ENCODE measurements at places on chromosomes 13 and 19.
A peak's percentile ranks its signal among the peaks of the same experiment; 100 is the strongest.

- DNase-seq = no peak
These were observed 48.6 kb downstream of the FGF9 start for GRCh38 chr13:21719463-21719862.

DNA sequence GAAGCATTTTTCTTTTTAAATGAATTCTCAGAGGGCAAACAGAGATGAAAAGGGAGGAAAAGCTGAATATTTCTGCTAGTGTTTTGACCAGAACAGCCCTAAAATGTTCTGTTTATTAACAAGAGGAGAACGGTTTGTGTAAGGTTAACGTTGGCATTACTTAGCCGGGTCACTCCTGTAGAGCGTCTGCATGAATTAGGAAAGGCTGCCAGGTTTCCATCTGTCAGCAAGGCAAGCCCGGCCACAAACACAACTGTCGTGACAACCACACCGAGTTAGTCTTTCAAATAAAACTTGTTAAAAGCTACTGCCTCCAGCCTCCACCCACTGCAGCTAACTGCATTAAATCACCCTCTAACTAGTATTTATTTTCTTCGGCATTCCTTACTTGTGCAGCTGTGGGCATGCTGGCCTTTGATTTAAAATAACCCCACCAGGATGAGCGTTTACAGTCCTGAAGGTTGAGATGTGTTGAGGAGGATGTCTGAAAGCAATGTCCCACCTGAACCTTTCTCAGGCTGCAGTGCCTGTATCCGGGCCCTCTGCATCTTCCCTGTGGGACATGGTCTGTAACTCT, 527.9 kb downstream of the FGF9 start:
- DNase-seq = no peak

GRCh38 chr13:97191615-97192014, 30.5 kb upstream of the MBNL2 start:
- DNase-seq = no peak

DNA sequence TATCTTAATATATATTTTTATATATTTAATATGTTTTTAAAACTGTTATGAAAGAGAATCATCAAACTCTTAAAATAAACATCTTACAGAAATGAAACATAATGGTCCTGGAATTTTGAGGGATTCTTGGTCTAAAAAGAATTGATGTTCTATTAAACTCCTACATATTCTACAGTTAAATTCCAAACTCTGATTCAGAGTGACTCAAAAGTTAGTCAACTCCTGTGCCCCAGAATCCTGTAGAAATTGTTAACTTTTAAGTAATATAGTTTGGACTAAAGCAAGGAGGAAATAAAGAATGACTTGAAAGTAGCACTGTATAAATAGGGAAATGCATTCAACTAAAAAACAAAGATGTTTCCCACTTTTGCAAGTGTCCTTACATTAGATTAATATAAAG, 47.7 kb downstream of the FNDC3A start:
- no peak for DNase-seq

DNA sequence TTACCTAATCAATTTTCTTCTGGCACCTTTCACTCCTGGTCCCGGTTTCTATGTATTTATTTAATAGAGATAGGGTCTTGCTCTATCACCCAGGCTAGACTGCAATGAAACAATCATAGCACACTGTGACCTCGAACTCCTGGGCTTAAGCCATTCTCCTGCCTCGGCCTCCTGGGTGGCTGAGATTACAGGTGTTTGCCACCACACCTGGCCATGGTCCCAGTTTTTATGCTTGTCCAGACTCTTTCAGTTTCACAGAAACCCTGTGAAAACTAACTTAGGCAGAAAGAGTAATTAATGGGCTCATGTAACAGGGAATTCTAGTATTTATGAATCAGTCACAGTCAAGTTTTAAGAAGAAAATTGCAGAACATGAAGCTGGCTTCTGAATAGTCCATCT, 9.0 kb upstream of the STK24 start:
- DNase-seq = no peak

DNA sequence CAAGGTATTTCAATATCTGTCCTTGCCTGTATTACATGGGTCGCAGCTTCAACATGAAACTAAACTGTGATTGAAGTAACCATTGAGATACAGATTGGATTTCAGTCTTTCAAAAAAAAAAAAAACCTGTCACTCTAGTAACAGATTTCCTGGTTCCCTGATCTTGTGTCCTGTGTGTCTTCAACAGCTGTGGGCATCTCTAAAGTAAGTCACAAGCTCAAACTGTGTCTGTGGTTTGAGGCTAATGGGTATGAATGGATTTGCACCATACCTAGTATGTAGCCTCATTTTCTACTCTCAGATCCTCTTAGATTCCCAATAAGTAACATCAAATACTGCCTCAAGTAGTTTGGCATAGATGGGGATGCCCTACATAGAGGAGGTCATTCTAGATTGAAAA, 300.1 kb downstream of the COG6 start:
- DNase-seq = no peak

DNA sequence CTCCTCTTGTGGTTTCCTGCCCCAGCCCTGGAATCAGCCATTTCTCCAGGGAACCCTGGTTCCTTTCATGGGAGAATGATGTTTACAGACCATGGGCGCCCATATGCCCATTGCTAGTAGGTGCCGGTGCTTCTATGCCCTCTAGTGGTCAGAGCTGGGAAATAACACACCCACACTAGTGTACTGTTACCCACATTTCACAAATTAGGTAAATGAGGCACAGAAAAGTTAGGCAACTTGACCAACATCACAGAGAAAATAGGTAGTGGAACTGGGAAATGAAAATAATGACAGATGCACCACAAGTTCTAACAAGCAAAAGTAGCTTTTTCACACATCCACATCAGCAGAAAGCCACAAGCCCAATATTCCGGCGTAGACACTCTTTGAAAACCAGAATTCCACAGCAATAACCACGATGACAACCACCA, 1.3 kb upstream of the CEACAM3 start:
- DNase-seq = peak; percentile 58

DNA sequence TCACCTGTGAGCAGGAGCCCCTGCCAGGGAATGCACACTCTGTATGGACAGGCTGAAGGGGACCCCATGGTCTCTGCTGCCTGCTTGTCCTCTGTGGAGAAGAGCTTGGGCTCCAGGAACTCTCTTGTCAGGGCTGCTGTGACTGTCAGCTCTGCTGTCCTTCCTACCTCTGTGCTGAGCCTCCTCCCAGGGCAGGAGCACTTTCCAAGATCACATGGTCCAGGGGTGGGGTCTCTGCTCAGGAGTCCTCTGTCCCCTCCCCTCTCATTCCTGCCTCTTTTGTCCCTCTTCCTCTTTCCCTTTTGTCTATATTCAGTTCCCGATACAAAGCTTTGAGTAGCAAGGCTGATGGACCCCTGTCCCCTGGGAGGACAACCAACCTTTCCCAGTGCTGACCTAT, at the start of gene CEACAM7:
Gene CEACAM7, minus strand, starts transcription at position 173 of the 400 bp plus-strand sequence. Its CDS starts 105 bp downstream, at position 68.
- DNase-seq = no peak

DNA sequence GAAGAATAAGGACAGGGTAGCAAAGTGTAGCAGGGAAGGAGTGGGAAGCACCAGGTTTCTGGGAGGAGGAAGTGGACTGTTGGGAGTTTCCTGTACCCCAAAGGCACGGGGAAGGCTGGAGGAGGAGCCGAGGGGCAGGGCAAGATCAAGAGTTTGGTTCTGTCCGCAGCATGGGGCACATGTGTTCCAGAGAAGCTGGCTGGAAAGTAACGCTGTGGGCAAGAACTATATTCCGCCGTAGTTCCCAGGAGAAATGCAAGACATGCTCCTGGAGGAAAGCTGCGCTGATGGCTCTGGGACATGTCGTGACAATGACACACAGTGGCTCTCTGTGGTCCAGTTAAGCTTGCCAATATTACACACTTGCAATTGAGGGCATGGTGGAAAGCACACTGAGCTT, 51.7 kb upstream of the KPNA3 start:
- no peak for DNase-seq

- DNase-seq = no peak
These were observed 14.5 kb upstream of the CEACAM1 start for GRCh38 chr19:42542791-42543190.

GRCh38 chr13:93388701-93389100, 162.1 kb downstream of the GPC6 start:
- DNase-seq = no peak

- no peak for DNase-seq
These were observed 718.5 kb downstream of the UQCRFS1 start for GRCh38 chr19:28494461-28494860.

GRCh38 chr19:45498411-45499195, at the start of gene PPM1N:
Gene PPM1N, plus strand, starts transcription at chr19:45498443. Its CDS starts 30 bp downstream, at chr19:45498473.
- DNase-seq = peak; percentile 82

- no peak for DNase-seq
These were observed 5.4 kb upstream of the RBM42 start for GRCh38 chr19:35623327-35624010.

DNA sequence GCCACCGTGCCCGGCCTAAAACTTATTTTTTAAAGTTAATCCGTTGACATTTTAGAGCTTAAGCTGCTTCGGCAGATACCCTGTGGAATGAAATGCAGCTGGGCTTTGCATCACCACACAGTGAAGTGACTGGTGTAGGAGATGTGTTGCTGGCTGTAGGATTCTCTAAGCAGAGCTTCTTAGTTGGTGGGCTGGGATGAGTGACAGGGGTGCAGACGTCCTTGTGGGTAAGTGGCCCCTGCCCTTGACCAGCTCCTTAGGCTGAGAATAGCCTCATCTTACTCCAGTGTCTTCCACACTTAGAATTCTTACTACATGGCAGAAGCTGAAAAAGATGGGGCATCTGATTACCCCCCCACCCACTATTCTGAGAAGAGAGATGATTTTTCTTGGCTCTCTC, 11.6 kb downstream of the GATAD2A start:
- no peak for DNase-seq

- peak; percentile 60 for DNase-seq
These were observed 20.1 kb downstream of the SH3GL1 start for GRCh38 chr19:4380254-4380727.

- no peak for DNase-seq
These were observed 1.8 kb downstream of the ELSPBP1 start for GRCh38 chr19:47996230-47996727.

- DNase-seq = no peak
These were observed 16.4 kb downstream of the OR7A5 start for GRCh38 chr19:14818588-14818987.

DNA sequence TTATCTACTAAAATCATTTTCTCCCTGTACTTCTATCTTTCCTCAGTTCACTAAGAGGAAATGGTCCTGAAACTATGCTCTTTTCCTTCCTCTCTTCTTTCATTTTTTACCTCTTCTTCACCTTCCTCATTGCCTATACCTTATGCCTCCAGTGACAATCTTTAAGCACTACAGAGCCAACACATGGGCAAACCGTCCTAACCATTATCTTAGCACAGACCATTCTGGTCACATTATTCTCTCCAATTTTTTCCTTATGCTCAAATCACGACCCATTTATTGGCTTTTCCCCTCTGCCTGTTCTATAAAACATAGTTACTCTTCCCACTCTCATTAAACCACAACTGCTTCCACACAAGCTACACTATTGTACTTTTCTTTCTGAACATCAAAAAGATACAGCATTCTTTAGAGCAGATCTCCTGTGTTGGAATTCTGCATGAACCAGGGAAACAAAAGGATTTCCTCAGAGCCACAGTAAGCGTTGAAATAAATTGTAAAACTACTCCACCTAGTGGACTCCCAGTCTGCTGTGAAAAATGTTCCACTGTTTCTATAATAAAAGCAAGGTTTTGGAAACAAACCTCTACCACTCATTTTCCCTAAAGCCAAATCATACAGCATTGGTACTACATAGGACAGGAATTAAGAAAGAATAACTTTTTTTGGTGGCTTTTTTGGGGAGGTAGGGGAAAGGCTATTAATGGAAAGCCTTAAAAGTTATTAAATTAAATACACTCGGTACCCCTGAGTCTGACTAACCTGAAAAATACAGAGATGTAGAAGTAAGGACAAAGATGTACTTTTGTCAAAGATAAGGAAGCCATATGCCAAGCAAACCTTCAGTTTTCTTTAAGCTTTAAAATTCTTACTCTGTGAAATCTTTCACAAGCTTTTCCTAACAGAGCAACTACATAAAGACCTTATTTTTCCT, 19.5 kb downstream of the NUFIP1 start:
- DNase-seq = no peak

- DNase-seq = no peak
These were observed 3.2 kb downstream of the ZNF699 start for GRCh38 chr19:9306443-9306842.

GRCh38 chr19:16715611-16716010, 4.0 kb upstream of the NWD1 start:
- no peak for DNase-seq

DNA sequence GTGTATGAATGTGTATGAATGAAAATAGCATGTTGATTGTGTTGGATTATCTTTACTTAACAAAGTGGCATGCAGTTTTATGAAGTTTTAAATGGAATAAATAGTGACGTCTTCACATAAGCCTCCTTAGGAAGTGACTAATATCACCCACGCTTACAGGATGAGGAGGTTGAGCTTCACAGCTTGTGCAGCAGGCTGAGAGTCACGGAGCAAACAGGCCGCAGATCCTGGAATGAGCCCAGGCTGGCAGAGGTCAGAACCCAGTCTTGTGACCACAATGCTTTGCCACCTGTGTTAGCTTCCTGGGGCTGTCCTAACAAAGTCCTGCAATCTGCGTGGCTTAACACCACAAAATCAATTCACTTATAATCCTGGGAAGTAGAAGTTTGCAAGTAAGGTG, 20.8 kb downstream of the LAIR2 start:
- DNase-seq = peak; percentile 67

DNA sequence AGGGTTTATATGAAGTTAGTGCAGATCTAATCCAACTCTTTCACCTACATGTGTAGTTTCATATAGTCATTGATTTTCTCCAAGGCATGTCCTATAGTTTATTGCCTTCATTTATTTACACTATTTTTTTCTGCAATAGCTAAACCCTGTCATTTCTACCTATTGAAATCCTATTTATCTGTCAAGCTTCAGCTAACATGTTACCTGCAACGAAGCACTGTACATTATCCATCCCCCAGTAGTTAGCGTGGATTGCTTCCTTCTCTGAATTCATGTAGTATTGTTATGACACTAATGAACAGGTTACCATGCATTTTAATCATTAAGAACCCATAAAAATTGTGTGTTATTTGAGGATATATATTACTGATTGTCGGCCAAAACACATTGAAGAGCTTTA, 742.9 kb upstream of the PCDH20 start:
- DNase-seq = no peak

- DNase-seq = no peak
These were observed 61.0 kb upstream of the F7 start for GRCh38 chr13:113044391-113045114.

GRCh38 chr13:39034085-39034484, 3.8 kb downstream of the PROSER1 start:
- DNase-seq = no peak

- DNase-seq = no peak
These were observed 87.3 kb upstream of the FARP1 start for GRCh38 chr13:98055623-98056022.

Data from activated T-cell treated with anti-CD3 and anti-CD28 coated beads, Interleukin-2, amount 50 U/mL, for 24 hours (primary cell).